Activated CD8-positive, alpha-beta T cell treated with anti-CD3 and anti-CD28 coated beads, Interleukin-2, amount 10 ng/mL, durations not matched to agents 7 days and 5 days (primary cell): ENCODE measurements at places on chromosomes 12 and 14. TPM values are rescaled to one million over a fixed set of nuclear protein-coding genes. Genes with fewer than 3 reads are reported as not detected.
A peak's percentile ranks its signal among the peaks of the same experiment; 100 is the strongest.

Gene MFAP5
- total RNA-seq, result not detected

Gene CFAP251
- 0.82 TPM for total RNA-seq

DNA sequence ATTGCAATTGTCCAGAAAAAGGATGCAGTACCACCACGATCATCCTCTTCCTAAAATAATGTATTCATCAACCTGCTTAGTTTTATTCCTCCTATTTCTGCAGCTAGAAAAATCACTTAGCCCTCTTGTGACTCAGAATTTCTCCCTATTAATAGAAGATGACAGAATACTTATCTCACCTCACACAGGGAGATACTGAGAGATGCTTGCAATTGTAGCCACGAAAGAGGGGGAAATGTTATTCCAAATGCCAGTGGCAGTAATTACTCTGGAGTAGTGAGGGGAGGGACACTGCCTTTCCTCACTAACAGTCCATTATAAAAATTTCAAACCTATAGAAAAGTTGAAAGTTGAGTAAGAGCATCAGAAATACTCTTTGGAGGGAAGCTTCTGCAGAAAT lies 11.8 kb upstream of the DUSP6 start:
- DNase-seq, result no peak
- no peak overlapping the region for H3K27ac ChIP-seq
- H3K27me3 ChIP-seq, result peaks cover 3% of the 10 kb centered on the region
- H3K4me1 ChIP-seq, result peaks cover 8% of the 10 kb centered on the region
- peaks cover 4% of the 10 kb centered on the region for H3K36me3 ChIP-seq

DNA sequence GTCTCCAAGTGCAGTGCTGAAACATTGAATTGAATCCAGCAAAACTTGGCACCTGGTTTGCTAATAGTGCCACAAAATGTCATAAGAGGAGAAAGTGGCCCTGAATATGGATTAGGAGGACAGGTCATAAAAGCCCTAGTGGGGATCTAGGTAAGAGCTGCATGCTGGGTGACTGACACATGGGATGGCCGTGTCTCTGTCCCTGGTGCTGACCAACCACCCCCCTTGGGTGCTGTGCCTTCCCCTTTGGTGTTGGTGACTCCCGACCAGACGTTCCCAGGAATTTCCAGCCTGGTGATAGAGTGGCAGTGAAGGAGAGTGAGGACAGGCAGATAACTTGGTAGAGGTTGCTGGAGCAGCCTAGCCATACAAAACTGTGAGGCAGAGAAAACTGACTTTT lies 142.8 kb downstream of the VRK1 start:
- DNase-seq, result peak; percentile 23
- H3K27ac ChIP-seq, result peak overlapping the region; percentile 18
- no peaks in the 10 kb centered on the region for H3K27me3 ChIP-seq
- H3K4me1 ChIP-seq, result no peaks in the 10 kb centered on the region

- H3K36me3 ChIP-seq, result no peaks in the 10 kb centered on the region
- no peak overlapping the region for H3K27ac ChIP-seq
- H3K27me3 ChIP-seq, result peaks cover 14% of the 10 kb centered on the region
- H3K4me3 ChIP-seq, result no peak overlapping the region
- H3K4me1 ChIP-seq, result no peaks in the 10 kb centered on the region
- DNase-seq, result no peak
Observed at GRCh38 chr12:46100551-46101484, 110.4 kb upstream of the SCAF11 start.

Gene NRL
- 3.4 TPM for total RNA-seq

- H3K4me3 ChIP-seq, result no peak overlapping the region
- H3K36me3 ChIP-seq, result no peaks in the 10 kb centered on the region
- H3K4me1 ChIP-seq, result no peaks in the 10 kb centered on the region
- no peak overlapping the region for H3K27ac ChIP-seq
- no peak for DNase-seq
Observed at GRCh38 chr12:89567691-89568239, 41.9 kb upstream of the POC1B start.

Gene CLEC4A
- total RNA-seq, result not detected

DNA sequence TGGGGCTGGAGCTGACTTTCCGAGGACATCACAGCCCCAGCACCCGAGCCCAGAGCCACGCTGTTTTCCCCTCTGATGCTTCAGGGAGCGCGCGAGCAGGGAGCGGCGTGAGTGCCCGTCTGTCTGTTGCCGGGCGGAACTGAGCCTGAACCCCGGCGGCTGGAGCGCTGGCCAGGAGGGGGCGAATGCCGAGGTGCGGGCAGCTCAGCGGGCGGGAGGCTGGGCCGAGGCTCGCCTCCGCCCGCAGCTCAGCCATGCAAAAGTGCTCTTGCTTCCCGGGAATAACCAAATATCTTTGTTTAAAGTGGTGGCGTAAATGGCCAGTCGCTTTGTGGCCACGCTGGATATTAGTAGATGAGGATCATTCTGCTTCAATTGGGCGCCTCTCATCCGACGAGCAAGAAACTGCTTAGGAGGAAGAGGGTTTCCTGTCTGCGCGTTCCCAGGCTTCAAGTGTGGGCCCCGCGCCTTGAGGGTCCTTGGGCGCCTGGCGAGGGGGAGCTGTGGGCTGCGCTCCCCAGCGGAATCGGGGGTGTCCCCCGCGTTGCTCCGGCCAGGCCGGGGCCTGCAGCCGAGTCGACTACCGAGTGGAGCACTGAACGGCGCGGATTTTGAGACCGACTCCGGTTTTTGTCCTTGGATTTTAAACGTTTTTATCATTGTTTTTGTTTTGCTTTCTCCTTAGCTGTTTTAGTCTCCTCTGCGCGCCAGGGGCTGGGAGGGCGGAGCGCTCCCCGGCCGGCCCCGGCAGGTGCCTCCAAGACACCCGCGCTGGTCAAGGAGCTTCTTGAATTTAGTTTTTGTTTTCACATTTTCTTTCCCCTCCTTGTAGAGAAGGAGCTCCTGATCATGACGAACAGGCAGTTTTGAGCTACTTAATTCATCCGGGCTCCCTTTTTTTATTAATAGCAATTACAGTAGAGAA lies 831 bp upstream of the NKX2-1 start:
- peaks cover 4% of the 10 kb centered on the region for H3K36me3 ChIP-seq
- H3K27me3 ChIP-seq, result peaks cover 69% of the 10 kb centered on the region
- DNase-seq, result no peak

Gene IRAK3
- 0.40 TPM for total RNA-seq

DNA sequence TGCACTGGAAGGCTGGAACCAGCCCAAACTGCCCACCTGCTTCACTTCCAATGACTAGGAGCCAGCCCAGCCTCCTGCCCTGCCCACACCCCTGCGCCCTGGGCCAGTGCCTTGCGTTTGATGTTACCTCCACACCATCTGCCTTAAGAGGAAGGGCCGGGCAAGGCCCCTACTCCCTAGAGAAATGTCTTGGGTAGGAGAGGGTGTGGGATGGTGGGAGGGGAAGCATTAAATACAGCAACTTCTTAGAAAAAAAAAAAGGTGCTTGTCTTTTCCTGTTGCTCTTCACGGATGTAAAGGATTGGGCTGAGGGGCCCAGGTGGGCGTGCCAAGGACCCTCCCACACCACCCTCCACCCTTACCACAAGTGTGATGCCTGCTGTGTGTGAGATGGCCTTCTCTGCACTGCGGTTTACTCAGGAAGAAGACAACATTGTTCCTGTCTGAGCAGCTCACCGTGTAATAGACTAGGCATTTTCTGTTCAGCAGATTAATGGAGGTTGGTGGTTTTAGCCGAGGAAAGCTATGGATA lies 99.9 kb downstream of the NINJ2 start:
- peak; percentile 83 for DNase-seq
- H3K27me3 ChIP-seq, result no peaks in the 10 kb centered on the region
- H3K4me1 ChIP-seq, result peaks cover 79% of the 10 kb centered on the region
- peak overlapping the region; percentile 90 for H3K27ac ChIP-seq
- H3K4me3 ChIP-seq, result peak overlapping the region; percentile 68

Gene SLC10A1
- total RNA-seq, result not detected

DNA sequence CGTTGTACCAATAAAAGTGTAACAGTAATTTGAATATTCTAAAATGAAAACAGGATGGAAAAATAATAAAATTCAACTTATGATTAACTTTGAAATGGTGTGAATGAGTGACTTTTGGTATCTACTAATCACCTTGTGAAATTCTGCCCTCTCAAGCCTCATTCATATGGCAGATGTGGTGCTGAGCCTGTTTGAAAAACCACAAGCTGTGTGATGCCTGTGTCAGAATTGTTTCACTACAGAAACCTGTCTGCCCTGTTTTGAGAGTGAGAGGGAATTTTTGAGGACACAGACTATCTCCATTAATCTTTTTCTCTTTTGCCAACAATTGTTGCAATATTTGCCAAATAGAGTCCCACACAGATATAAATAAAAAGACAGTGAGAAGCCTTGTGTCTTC lies 3.9 kb upstream of the RNU6-7 start:
- peaks cover 1% of the 10 kb centered on the region for H3K36me3 ChIP-seq
- H3K27ac ChIP-seq, result no peak overlapping the region
- no peak overlapping the region for H3K4me3 ChIP-seq
- no peak for DNase-seq

GRCh38 chr12:96510306-96510764 lies 21.0 kb downstream of the CFAP54 start:
- DNase-seq, result no peak
- no peak overlapping the region for H3K4me3 ChIP-seq
- H3K4me1 ChIP-seq, result peaks cover 6% of the 10 kb centered on the region
- no peaks in the 10 kb centered on the region for H3K36me3 ChIP-seq
- no peak overlapping the region for H3K27ac ChIP-seq

GRCh38 chr14:96146131-96146771 lies 58.4 kb upstream of the BDKRB2 start:
- peaks cover 14% of the 10 kb centered on the region for H3K27me3 ChIP-seq
- H3K27ac ChIP-seq, result no peak overlapping the region
- H3K4me1 ChIP-seq, result no peaks in the 10 kb centered on the region
- no peak for DNase-seq
- no peaks in the 10 kb centered on the region for H3K36me3 ChIP-seq
- no peak overlapping the region for H3K4me3 ChIP-seq

GRCh38 chr12:54232790-54233189 lies 44.0 kb upstream of the SMUG1 start:
- peaks cover 25% of the 10 kb centered on the region for H3K4me1 ChIP-seq
- peaks cover 28% of the 10 kb centered on the region for H3K36me3 ChIP-seq
- no peak for DNase-seq
- H3K4me3 ChIP-seq, result no peak overlapping the region
- H3K27me3 ChIP-seq, result no peaks in the 10 kb centered on the region

DNA sequence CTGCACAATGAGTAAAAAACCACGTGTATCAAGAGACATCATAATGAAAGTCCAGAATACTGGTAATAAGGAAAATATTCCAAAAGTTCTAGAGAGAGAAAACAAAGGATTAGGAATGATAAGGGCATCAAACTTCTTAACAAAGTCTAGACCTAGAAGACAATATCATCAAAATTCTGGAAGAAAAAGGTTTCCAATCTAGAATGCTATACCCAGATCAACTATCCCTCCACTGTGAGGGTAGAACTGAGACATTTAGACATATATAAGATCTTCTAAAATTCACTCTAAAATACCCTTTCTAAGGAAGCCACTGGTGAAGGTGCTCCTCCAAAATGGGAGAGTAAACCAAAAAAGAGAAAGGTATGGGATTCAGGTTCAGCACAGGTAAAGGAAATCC lies 2.9 kb downstream of the C1RL start:
- H3K27ac ChIP-seq, result no peak overlapping the region
- H3K36me3 ChIP-seq, result peaks cover 52% of the 10 kb centered on the region
- H3K27me3 ChIP-seq, result no peaks in the 10 kb centered on the region
- peaks cover 58% of the 10 kb centered on the region for H3K4me1 ChIP-seq

- H3K27me3 ChIP-seq, result no peaks in the 10 kb centered on the region
- no peak overlapping the region for H3K4me3 ChIP-seq
- peaks cover 83% of the 10 kb centered on the region for H3K36me3 ChIP-seq
- H3K27ac ChIP-seq, result no peak overlapping the region
- peaks cover 9% of the 10 kb centered on the region for H3K4me1 ChIP-seq
- DNase-seq, result no peak
Observed at GRCh38 chr14:74898694-74899093, 17.0 kb downstream of the DLST start.

DNA sequence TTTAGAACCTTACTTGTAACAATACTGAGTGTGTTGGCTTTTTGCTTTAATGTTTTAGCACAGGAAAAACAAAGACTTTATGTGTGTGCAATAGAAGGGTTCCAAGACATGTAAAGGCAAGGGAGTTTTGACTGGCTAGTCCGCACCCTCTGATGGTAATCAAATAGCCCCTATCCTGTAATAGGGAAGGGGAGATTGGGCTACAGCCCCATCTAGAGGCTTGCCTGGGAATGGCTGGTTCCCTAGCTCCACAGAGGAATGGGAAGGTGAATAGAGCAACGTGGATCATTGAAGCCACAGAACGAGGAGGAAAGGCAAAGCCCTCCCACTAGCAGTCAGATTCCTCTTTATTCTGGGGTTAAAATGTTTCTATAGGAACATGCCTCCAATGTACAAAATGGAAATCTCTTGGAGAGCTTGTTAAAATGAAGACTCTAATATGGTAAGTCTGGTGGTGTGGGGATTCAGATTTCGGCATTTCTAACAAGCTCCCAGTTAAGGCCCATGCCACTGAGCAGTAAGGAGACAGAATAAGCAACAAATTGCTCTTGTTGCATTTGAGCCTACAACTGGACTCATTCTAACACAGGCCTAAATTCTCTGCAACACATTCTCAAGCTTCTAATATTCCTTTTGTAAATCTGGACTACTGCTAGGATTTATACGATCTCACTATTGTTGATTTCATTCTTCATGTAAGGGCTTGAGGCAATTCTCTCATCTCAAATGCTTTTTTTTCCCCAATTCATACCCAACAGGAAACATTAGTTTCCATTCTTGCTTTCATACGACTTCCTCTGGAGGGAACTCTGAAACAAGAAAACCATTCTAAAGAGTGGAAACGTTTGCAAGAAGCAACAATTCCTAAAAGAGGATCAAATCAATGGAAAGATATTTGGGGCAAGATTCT lies 57.1 kb downstream of the NIN start:
- H3K36me3 ChIP-seq, result peaks cover 72% of the 10 kb centered on the region
- DNase-seq, result no peak
- H3K4me3 ChIP-seq, result no peak overlapping the region
- H3K27ac ChIP-seq, result peak overlapping the region; percentile 58
- H3K4me1 ChIP-seq, result peaks cover 21% of the 10 kb centered on the region

DNA sequence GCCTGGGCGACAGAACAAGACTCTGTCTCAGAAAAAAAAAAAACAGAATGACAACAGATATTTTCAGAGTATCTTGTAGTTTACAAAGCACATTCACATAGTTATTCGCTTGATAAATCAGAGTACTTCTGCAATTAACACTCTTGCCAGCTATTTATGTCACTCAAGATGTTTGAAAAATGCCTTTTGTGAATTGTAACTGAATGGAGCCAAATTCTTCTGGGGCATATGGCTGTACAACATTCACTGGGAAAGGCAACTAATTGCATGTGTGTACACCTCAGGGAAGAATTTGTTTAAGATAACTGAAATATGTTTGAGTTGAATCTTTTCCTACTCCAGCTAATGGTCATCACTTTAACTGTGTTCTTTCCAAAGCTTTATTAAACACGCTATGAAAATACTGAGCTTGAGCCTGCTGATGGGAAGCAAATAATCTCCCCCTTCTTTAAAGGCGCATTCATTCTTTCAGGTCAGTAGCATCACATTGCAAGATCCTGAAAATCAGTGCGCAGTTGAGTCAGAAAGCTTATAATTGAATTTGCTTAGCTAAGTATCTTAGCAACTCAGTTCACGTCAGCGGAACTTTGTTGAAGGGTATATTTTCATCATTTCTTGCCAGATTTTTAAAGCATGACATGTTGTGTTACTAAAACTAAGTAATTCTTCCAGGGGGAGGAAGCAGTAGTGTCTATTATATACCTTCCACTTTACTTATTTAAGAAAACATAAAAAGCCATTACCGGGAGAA lies 66.6 kb downstream of the SINHCAF start:
- H3K36me3 ChIP-seq, result no peaks in the 10 kb centered on the region
- H3K27me3 ChIP-seq, result peaks cover 5% of the 10 kb centered on the region
- no peak overlapping the region for H3K27ac ChIP-seq
- DNase-seq, result no peak
- H3K4me1 ChIP-seq, result no peaks in the 10 kb centered on the region
